Stimulated activated CD8-positive, alpha-beta memory T cell treated with anti-CD3 and anti-CD28 coated beads, Interleukin-2, amount 100 ng/mL, for 1 hour (primary cell): ENCODE measurements at places on chromosomes 12 and 14.

- no peak for DNase-seq
These were observed 67.3 kb upstream of the USP15 start for GRCh38 chr12:62192903-62193250.

DNA sequence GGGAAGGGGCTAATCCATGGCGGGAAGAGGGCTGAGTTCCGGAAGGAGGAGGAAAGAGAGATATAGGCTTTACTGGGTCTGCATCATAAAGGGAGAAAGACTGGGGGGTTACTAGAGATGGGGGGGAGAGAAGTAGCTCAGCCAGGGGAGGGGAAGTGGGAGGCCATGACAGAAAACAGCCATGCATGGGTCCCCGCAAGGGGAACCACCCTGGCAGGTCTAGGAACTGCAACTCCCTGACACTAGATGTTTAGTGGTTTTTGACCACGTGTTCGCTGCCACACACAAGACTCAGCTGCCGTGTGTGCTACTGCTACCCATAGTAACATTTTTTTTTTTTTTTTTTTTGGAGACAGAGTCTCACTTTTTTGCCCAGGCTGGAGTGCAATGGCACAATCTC, 145.0 kb downstream of the RIMBP2 start:
- DNase-seq: no peak

DNA sequence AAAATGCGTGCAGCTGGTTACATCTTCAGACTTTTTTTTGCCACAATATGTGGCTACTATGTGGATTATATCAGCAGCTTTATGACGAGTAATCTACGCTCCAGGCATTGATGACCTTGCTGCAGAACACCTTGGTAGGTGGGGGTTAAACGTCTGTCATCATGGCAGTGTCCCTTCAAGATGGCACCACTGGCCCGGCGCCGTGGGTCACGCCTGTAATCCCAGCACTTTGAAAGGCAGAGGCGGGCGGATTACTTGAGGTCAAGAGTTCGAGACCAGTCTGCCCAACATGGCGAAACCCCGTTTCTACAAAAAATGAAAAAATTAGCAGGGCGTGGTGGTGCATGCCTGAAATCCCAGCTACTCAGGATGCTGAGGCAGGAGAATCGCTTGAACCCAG, 177.5 kb downstream of the AEBP2 start:
- DNase-seq: no peak

DNA sequence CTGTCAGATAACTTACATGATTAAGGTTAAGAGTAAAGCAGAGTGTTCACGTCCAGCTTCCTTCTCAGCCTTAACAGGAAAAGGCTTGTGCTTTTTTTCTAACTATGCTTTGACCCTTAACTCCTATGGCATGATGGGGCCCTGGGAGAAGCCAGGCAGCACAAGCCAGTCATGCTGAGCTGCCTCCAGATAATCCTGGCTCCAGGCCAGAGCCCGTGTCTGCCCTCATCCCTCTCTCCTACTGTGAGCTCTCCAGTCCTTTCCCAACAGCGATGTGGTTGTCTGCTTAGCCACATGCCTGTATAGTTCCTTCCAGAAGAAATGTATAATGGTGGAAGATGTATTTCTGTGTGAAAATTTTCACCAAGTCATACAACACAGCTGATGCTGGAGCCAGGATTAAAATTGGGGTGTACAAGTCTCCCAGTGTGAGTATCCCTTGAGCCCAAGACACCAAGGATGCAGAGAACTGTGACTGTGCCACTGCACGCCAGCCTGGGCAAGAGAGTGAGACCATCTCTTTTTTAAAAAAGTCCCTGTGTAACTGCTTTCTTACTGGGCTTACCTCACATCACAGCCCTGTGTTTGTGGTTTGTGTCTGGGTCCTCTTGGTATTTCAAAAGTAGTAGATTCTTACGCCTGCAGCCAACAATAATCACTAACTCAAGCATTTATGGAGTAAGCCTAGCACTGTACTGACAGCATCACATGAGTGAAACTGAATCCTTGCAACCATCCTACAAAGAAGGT, 7.9 kb upstream of the ITFG2 start:
- DNase-seq: no peak
